ENCODE measurements at places on chromosomes 13 and 19.

DNA sequence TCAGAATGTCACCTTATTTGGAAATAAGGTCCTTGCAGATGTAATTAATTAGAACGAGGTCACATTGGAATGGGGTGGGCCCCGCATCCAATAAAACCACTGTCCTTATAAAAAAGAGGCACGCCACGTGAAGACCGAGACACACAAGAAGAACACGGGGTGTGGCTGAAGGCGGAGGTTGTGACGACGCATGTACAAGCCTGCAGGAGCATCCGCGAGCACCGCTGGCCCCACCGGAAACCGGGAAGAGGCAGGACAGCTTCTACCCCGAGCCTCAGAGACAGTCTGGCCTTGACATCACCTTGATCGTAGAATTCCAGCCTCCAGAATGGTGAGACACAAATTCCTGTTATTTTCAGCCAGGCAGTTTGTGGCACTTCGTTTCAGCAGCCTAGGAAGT lies 177.9 kb downstream of the COL4A1 start:
- no peak for DNase-seq

- no peak for DNase-seq
Observed at GRCh38 chr19:7682175-7682855, 1.7 kb downstream of the TRAPPC5 start.

GRCh38 chr13:50366488-50367174 lies 351.4 kb downstream of the KCNRG start:
- DNase-seq = no peak

DNA sequence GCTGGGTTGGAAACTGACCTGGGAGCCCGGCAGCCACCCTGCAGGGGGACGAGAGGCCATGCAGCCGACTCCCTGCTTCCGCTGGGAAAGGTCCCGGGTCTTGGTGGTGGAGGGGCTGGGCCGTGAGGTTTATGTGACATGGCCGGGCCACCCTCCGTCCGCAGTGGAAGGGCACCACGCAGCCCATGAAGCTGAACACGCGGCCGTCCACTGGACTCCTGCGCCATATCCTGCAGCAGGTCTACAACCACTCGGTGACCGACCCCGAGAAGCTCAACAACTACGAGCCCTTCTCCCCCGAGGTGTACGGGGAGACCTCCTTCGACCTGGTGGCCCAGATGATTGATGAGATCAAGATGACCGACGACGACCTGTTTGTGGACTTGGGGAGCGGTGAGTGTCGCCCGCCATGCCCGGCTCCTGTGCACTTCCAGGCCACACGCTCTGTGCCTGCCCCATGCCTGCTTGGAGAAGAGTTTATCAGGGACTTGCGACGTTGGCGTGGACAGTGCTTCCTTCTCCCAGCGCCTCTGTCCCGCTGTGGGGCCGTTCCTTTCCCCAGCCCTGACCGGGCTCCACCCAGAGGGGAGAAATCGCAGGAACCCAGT lies 27.2 kb downstream of the DOT1L start:
- DNase-seq = no peak

- no peak for DNase-seq
Observed at GRCh38 chr13:73929287-73929932, 204.8 kb downstream of the KLF12 start.

All from stimulated activated CD8-positive, alpha-beta memory T cell treated with anti-CD3 and anti-CD28 coated beads, Interleukin-7, amount 100 ng/mL, for 1 hour (primary cell).